ENCODE measurements at places on chromosomes 16 and 17.
A peak's percentile ranks its signal among the peaks of the same experiment; 100 is the strongest.

DNA sequence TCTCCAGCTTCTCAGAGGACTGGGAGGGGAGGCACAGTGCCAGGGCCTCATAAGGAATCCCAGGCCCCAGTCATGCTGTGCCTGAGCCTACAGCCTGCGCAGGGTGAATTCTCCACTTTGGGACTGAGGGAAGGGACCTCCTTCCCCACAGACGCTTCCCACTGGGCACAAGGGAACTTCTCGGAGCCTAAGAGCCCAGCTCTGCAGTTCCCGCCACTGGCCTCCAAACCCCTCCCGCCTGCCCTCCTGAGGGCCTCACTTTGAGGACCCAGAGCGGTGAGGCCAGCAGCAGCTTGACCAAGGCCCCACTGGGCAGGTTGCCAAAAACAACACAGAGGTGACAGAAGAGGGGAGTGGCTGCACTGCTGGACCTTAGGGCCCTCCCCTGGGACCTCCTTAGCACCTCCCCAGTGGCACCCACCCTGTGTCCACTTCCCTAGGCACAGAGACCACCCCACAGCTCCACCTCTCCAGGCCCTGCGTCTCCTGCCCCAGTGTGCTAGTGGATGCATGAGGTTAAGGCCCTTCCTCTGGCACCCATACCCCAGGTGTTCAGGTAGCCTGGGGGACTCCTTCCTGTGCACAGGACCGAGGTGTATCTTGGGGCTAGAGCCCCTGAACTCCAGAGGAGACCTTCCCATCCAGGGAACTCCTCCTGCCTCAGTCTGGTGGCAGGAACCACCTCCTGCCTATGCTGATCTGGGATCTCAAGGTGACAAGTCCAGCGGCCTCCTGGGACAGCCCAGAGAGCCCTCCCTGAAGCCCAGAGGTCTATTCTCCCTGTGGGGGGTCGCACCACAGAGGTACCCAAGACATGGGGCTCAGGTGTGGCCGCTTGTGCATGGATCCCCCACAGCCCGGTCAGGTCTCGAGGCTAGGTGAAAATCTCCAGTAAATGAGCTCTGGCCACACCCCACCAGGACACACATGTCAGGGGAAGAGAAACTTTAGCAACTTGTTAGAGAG is 3.4 kb downstream of the CASKIN2 start:
- no peak for DNase-seq

- DNase-seq = no peak
These were observed at the start of gene RAP1GAP2 for GRCh38 chr17:2796164-2797125. Gene RAP1GAP2 (plus strand): TSS chr17:2796438. CDS start chr17:2796528, 90 bp downstream.

DNA sequence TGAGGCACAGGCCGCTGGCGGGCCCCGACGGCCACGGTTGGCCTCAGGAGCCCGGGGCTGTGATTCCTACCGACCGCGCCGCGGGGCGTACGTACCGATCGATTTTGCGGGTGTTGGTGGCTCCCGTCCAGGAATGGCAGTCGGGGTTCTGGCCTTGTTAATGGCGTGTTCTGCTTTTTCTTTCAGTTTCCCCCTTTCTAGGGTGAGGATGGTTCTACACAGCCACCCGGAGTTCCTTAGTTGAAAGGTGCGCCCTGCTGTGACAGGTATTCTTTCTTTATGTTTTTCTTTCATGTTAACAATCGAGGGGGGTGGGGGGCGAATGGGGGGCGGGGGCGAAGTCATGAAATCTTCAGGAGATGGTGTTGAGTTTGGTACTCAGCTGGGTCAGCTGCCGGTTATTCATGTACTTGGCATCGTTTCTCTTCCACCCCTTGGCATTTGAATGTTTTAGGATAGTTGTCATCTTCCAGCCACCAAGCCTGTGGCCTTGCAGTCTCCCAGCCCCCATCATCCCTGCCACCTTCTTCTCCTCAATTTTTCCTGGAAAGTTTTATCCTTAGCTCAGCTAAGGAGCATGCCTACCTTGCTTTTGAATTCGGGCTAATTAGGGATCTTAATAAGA is 802 bp downstream of the CYLD start:
- DNase-seq = peak; percentile 73

- no peak for DNase-seq
These were observed 25.2 kb downstream of the B4GALNT2 start for GRCh38 chr17:49157784-49158183.

DNA sequence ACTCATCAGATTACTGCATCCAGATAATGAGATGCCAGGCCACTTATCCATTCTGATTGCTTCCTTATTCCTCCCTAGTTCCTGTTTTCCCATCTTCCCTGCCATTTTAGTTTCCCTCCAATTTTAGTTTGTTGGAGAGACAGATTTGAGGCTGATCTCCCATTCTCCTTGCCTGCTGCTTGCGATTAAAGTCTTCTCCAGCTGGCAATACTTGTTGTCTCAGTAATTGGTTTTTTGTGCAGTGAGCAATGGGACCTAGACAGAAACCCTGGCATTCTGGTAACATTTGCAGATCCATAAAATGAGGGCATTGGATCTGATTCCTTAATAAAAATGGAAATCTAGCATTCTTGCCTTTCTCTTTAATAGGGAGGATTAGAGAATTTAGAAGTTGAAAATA is 17.6 kb upstream of the ELAC2 start:
- DNase-seq = no peak

GRCh38 chr16:55876854-55877253 is 1.7 kb upstream of the CES5A start:
- no peak for DNase-seq

DNA sequence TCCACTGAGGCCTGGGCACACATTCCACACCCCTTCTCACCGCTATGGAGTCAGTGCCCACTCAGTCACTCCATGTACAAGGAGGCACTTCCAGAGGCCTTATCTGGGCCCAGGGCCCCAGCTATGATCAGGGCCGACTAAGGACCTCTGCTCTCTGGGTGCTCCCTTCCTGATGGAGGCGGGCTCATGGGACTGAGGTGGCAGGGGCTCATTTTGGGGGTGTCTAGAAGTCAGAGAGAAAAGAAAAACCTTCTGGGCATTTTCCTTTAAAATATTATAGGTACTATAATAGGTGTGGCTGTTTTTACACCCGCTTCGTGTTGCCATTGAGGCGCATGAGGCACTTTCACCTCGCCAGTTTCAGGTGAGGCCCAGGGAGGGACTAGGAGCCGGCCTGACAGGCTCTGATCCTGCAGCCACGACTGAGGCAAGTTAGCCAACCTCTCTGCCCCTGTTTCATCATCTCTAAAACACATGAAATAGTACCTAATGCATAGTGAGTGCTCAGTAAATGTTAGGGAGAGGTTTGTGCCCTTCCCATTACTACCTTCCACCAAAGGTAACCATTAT is 14.4 kb downstream of the B9D1 start:
- DNase-seq = no peak

All from AG08395 (cell line).